ENCODE measurements at places on chromosomes 11 and 22. TPM values are rescaled to one million over a fixed set of nuclear protein-coding genes. Genes with fewer than 3 reads are reported as not detected.

APOA4 gene
- not detected for total RNA-seq

INPP5J gene
- 0.57 TPM for total RNA-seq

SMTNL1 gene
- 0.21 TPM for total RNA-seq

FOLR2 gene
- total RNA-seq: not detected

TRIM49D1 gene
- not detected for total RNA-seq

Measured in myocyte (in vitro differentiated cells).